HS-27A (cell line): ENCODE measurements at places on chromosomes 6 and 20.

DNA sequence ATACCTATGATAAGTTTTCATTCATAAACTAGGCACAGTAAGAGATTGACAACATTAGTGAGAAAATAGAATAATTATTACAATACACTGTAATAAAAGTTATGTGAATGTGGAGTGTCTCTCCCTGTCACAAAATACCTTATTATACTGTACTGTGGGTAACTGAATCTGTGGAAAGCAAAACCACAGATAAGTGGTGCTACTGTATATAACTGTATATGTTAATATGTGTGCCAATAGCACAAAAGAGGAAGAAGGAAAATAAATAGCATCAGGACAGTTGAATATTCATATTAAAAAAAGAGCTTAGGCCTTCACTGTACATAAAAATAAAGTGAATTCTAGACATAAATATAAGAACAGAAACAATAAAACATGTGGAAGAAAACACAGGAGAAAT is 243.5 kb downstream of the CDKAL1 start:
- DNase-seq, result no peak

DNA sequence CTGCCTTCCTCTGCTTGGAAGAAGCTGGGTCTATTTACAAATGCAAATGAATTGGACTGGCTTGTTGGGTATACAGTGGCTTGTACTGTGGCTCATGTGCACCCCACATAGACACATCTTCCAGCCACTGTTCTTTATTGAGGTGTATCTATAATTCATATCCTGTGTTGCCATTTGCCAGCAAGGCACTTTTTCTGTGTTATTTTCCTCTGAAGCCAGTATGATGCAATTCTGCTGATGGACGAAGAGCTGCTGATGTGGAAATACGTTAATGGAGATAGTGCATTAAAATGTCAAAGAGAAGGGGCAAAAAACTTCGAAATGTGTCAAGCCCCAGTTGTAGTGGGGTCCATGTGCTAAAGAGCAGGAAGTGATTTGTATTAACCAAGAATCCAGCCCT is 167.5 kb downstream of the TMEM242 start:
- DNase-seq, result no peak

DNA sequence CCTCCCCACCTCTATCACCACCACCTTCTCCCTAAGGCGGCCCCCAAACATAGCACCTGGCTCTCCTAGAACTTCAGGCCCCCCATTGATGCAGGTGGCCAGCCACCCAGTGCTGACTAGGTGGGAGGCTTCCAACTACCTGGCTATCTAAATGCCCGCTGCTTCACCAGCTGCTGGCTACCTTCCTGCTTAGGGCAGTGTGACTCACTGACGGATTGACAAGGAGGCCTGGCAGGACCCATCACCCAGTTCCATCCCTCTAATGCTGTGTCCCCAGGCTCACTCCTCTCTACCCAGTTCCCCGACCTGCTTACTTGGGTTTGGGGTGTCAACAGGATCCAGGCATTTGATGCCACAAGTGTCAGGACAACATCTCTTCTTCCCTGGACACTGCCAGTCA is 1.1 kb downstream of the SLPI start:
- DNase-seq, result no peak

DNA sequence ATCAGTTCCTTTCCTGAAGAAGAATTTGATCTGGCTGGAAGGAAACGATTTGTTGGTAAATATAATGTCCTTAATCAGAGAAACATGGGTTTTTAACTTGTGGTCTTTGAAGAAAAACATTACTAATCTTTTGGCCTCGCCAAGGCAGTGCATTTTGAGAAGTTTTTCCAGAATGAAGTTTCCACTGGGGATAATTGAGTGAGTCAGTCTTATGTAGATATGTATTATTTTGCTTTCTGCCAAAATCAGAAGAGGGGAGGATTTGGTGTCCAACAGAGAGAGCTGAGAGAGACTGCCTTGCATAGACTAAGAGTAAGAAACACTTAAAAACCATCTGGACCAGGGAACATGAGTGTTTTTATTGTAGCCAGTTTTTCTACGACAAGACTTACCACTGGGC is 79.9 kb downstream of the FNDC1 start:
- DNase-seq, result no peak

DNA sequence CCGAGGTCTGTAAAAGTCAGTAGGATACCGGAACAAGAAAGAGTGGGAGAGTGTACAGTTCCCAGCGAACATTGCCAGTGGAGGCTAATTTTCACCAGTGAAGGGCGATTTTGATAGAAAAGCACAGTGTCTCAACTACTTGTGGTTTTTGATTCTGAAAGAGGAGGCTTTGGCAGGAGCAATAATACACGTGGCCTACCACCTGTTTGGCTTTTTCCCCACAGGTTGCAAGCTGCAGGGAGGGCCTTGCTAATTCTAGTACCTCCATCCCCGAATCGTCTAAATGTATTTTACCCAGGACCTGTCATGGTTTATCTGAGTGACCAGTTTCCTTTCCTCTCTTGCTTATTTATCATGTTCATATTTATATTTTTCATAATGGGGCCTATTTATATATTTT is 3.3 kb upstream of the EFCAB8 start:
- no peak for DNase-seq

- no peak for DNase-seq
Measured at GRCh38 chr6:134456226-134456625, 138.3 kb upstream of the SGK1 start.

GRCh38 chr20:24610341-24611115 is 141.1 kb downstream of the SYNDIG1 start:
- peak; percentile 31 for DNase-seq

DNA sequence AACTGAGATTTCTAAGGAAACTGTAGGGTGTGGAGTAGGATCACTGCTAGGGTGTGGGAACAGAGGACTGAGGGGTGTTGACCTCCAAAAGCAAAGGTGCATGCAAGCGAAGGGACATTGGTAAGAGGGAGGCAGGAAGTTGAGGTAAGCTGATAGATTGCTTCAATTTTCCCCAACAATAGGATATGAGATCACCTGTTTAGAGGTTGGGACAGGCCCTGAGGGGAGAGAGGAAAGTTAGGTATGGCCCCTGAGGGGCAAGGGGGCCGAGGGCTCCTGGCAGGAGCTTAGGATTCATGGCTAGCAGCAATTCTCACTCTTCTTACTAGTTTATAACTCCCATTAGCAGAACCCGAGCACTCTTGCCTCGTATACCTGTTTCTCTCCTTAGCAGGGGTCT is 106.8 kb upstream of the RPS6KA2 start:
- no peak for DNase-seq

DNA sequence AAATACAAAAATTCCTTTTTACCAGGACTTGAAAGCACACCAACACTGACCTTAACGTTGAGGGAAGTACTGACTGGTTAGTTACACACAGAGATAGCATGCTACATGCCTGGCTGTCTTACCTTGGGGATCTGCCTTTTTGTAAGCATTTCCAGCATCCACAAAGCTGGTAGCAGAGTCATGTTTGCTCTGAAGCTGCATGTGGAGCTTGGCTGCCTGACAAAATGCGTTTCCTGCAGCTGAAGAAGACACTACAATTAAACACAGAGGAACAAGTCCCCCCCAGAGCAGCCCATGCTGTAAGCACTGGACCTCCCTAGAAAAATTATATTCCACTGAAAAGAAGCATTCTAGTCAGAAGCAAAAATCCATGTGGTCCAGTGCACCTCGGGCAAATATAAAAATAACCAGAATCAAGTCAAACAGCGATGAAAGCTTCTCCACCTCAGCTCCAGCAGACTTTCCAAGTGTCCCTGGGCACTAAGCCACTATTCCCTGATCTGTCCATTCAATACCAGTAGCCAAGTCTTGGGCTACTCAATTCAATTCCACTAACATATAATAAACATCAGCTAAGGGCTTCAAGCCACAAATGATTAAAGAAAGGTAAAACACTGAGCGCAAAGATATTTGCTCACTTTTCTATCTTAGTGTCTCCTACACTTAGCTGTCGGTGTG is 24.2 kb downstream of the NAPB start:
- DNase-seq, result no peak

GRCh38 chr6:118506071-118506638 is 41.9 kb upstream of the PLN start:
- no peak for DNase-seq

- no peak for DNase-seq
Measured at GRCh38 chr6:106120406-106120805, 34.3 kb downstream of the PRDM1 start.

DNA sequence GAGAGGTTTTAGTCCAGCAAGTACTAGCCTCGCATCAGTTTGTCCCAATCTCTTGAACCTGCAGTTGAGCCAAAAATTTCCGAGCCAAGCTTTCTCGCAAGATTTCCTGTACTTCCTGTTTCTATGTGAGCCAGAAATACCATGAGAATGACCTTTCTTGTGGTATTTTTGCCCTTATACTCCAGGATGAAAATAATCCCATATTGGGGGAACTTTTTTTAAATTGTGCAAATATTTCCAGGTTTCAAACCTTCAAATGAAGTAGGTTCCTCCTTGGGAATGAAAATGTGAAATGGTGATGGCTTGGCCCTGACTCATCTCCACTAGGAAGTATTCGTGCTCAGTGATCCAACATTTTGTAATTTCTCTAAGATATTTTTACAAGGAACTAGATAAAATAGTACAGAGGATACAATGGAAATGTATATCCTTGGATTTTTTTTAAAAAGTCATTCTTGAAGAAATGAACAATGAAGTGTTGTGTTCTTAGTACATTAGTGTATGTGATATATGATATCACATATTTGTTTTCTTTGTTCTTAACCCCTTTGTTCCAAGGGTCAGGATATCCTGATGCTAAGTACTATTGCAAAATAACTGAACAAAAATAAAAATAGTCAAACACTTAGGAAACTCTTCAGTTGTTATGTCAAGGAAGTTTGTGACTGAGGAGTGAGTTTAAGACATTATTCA is 184.0 kb downstream of the PDE7B start:
- no peak for DNase-seq

DNA sequence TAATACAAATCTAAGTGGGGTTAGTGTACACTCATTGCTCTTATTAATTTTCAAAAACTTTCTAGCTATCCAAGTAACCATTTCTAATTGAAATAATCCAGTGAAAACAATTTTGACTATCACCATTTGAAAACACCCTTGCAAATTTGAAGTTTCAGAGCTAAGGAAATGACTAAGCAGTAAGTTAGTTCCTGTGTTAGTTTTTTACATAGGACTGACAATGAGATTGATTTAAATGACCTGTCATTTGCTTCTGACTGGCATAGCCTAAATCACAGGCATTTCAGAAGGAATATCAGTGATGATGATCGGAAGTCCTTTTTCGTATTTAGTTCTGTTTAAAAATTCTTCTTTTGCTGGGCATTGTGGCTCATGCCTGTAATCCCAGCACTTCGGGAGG is 27.0 kb downstream of the STK4 start:
- DNase-seq, result no peak

GRCh38 chr20:41001497-41001896 is 27.1 kb upstream of the TOP1 start:
- no peak for DNase-seq

GRCh38 chr20:62523473-62524203 is 47.8 kb upstream of the GATA5 start:
- DNase-seq, result no peak

- DNase-seq, result no peak
Measured at GRCh38 chr6:106702451-106703110, 73.2 kb downstream of the QRSL1 start.

DNA sequence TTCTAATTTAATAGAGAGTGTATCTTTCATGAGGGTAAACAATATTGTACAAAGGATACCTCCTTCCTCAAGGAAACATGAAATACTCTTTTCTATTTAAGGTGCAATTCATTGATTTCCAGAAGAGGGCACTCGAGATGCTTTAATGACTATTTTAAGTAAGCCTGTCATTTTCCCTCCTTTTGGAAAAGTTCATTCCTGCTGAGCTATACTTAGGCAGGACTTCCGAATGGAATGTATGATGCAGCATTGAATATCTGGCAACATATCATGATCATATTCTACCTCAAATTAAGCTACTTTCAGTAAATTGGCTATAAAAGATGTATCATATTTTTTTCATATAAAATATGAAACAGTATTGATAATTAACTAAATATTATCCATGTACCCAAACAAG is 5.0 kb downstream of the DST start:
- DNase-seq, result peak; percentile 33

GRCh38 chr6:42740725-42741124 is 5.2 kb downstream of the TBCC start:
- DNase-seq, result no peak

DNA sequence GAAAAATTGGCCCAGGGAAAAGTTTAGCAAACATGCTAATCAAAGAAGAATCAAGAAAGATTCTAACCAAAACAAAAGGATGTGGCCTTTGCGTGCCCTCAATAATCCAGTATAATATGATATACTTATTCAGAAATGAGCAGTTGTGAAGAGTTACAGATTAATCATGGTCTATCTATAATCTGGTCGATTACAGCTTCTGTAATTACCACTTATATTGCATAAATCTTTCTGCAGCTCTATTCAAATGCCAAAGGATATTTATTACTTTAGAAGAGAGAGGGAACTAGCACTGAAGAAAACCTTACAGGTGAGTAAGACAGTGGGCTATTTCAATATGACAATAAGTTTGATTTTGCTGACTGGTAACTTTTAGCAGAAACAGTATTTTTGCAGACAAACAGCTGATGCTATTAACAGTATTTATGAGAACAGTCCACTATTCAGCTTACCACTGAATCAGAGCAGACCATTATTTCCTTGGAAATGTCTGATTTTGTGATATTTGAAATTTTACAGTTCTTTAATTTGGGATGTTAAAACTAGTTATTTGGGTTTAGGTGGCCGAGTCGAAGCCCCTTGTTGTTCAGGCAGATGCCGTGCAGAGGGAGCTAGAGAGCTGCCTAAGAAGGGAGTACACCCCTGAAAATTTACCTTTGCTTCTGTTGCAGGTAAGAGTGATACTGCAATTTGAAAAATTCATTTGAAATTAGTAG is 92.2 kb downstream of the CEP57L1 start:
- DNase-seq, result no peak

GRCh38 chr6:166825553-166826145 is 130.7 kb downstream of the RNASET2 start:
- DNase-seq, result no peak

- no peak for DNase-seq
Measured at GRCh38 chr6:93366506-93366905, 52.9 kb downstream of the EPHA7 start.

DNA sequence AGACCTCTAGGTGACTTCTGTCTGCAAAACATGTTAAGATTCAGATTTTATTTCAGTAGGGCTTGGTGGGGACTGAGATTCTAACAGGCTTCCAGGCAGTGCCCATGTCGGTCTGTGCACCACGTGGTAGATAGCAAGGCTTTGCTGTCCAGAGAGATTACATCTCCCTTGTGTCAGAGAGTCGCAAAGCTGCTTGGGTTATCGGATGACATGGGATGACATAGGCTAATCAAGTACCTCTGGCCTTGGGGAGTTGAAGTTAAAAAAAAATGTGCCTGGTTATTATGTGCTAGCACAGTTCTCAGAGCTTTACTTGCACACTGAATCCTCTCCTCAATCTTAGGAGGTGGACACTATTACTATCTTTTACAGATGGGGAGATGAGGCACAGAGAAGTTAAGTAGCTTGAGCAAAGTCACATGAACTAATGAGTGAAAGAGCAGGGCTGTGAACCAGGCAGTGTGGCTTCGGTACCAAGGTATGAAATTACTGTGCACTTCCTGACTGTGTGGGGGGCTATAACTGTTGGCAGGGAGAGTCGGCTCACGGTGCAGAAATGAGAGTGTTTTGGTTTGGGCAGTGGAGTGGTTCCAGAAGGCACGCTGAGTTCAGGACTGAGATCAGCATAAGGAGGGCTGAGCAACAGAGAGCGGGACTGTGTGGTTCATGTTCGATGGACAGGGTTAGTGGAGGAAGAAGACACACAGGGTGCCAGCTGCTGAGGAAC is 41.1 kb downstream of the FARS2 start:
- DNase-seq, result no peak

GRCh38 chr20:3616250-3616649 is 46.9 kb downstream of the GFRA4 start:
- no peak for DNase-seq
